Activated naive CD8-positive, alpha-beta T cell treated with anti-CD3 and anti-CD28 coated beads, Interleukin-2, amount 10 ng/mL, durations not matched to agents 7 days and 5 days (primary cell): ENCODE measurements at places on chromosomes 2 and 18.

DNA sequence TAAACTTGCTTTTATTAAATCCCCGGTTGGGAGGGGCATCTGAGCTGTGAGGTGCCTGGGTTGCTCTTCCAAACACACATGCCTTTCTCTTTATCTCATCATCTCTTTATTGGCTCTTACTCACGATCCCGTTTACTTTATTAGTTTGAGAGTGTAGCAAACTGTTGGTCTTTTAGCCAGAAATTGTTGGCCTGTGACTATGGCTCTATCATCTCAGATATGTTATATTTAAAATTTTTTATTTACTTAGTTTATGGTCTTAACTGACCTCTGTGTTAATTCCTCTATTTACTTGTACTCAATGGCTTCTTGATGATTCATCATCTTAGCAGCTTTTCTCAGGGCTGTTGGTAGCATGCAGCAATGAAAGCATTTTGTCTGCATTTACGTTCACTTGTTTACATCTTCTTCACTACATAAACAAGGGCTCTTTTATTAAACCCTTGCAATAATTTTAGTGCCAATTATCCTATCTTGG, 408.4 kb downstream of the HRH4 start:
- DNase-seq = no peak

DNA sequence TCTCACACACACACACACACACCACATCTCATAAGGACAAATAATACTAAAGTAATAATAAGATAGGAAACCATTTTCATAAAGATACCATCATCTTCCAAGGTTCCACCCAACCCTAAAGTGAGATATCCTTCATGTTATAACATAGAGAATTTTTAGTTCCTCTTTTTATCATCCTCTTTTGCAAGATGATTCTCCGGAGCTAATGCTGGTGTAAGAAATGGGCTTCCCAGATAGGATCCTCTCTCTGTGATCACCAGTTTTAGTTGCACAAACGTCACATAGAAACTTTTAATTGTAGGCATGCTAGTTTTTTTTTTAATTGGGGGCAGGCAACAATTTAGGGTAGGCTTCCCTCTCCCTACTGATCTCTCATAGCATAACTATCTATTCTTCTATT, 49.6 kb downstream of the ARHGAP25 start:
- no peak for DNase-seq

- DNase-seq = no peak
Observed at GRCh38 chr2:63553049-63553448, 35.2 kb downstream of the WDPCP start.

- no peak for DNase-seq
Observed at GRCh38 chr2:215573496-215573895, 137.6 kb upstream of the FN1 start.

DNA sequence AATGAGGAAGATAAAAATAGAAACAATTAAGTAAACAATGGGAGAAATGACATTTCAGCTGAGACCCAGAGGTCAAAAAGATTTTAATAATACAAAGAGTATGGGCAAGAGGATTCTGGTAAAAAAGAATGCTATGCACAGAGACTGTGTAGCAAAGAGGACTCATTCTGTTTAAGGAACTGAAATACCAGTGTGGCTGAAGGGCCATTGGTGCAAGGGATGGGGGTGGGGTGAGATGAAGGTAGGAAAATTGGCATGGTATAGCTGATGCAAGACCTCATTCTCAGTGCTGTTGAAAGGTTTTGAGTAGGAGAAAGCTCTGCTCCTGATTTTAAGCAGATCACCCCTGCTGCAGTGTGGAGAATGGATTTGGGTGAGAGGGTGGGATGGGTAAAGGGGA, 10.8 kb downstream of the GALNT1 start:
- no peak for DNase-seq

GRCh38 chr2:150549381-150549780, 61.9 kb upstream of the RND3 start:
- no peak for DNase-seq

GRCh38 chr2:225020168-225020849, 22.0 kb downstream of the DOCK10 start:
- DNase-seq = no peak

DNA sequence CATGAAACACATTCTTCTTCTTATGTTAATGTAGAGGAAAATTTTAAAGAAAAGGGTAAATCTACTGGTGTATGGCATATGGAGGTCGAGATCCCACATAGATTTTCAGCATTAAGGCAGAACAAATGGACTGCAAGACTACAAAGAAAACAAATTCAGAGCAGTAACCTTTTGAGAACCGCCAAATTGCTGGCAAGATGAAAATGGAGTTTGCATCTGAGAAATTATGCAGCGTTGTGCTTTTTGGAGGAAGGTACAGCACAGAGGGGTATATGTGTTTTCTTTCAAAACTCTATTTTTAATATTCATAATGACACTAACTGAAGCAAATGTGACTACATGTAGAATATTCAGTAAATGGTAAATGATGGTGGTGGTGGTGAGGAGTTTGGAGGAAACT, 59.0 kb upstream of the PARD3B start:
- no peak for DNase-seq

DNA sequence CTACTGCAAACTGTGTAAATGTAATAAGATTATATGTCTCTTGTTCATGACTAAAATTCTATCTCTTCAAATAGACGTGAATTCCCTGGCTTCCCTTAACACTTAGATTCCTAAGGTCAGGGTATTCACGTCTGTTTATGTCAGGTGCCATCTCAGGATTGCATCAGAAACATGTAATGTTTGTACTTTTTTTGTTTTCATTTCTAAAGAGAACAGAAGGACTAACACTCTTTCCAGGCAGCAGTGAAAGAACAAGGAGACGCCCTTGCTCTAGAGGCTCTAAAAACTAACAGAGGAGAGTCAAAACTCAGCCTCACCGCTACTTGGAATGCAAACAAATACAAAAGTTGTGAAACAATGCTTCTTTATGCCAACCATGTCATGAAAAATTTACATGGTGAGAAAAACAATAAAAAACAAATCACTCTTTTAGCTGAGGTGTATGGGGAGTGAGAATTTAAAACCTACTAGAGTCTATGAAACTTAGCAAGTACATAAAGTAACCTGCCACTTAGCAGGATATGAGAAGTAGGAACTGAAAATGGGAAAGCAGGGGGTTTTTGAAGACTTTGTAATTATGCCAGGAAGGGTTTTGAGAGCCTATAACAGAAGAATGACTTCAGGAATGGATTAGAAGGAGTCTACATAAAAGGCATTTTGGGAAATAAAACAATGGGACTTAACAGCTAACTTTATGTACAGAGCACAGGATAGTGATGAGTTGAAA, 522.7 kb downstream of the THSD7B start:
- no peak for DNase-seq

- DNase-seq = no peak
Observed at GRCh38 chr18:31225668-31226067, 63.0 kb upstream of the DSC1 start.

GRCh38 chr2:117603567-117603966, 210.9 kb upstream of the DDX18 start:
- no peak for DNase-seq

GRCh38 chr2:85804583-85804982, 50.8 kb downstream of the ATOH8 start:
- no peak for DNase-seq
